Fibroblast of skin of left biceps (primary cell): ENCODE measurements at places on chromosomes 16 and 17.

DNA sequence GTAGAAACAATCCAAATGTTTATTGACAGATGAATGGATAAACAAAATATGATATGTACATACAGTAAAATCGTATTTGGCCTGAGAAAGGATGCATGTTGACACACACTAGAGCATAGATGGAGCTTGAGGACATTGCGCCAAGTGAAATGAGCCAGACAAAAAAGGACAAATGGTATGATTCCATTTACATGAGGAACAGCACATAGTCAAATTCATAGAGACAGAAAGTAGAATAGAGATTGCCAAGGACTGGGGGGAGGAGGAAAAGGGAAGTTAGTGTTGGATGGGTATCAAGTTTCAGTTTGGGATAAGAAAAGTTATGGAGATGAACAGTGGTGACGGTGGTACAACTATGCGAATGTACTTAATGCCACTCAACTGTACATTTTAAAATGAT, 47.9 kb downstream of the COPRS start:
- DNase-seq = no peak

DNA sequence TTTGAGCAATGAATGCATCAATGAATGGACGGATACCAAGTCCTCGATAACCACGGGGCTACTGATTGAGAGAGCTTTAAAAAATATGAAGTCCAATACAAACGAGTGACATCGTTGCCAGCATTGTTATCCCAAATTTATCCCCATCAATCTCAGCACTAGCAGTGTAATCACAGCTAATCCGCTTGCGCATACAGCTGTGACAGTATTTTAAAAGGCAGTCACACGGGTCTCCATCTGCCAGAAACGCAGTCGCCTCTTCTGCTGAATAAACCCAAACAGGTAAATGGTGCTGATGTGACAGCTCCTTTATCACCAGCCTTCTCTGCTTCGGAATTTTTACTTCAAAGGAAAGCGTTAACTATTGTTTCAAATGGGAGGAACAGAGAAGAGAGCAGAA, 311.1 kb downstream of the XYLT1 start:
- no peak for DNase-seq

DNA sequence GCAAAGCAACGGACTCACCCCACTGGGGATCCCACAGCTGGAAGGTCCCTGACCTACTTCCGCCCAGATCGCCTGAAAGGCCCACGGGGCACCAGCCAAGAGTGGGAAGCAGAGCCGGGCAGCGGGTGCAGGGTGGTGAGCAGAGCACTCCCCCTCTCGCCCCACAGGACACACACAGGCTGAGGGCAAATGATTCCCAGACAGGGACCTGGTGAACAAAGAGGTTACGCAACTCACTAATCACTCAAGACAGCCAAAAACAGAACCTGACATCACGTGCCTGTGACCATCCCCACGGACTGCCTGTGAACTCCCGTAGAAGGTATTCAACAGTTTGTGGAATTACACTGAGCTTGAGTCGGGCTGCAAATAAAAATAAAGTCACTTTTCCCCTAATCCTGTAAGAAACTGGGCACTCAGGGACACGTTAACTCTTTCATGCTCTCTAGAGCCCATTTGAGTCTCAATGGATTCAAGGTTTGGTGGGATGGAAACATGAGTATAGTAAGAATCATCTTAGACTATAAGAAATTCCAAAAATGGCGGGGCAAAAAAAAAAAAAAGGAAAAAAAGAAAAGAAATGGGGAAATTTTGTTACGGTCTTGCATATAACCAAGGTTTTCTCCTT, 396.1 kb downstream of the SOX9 start:
- no peak for DNase-seq

DNA sequence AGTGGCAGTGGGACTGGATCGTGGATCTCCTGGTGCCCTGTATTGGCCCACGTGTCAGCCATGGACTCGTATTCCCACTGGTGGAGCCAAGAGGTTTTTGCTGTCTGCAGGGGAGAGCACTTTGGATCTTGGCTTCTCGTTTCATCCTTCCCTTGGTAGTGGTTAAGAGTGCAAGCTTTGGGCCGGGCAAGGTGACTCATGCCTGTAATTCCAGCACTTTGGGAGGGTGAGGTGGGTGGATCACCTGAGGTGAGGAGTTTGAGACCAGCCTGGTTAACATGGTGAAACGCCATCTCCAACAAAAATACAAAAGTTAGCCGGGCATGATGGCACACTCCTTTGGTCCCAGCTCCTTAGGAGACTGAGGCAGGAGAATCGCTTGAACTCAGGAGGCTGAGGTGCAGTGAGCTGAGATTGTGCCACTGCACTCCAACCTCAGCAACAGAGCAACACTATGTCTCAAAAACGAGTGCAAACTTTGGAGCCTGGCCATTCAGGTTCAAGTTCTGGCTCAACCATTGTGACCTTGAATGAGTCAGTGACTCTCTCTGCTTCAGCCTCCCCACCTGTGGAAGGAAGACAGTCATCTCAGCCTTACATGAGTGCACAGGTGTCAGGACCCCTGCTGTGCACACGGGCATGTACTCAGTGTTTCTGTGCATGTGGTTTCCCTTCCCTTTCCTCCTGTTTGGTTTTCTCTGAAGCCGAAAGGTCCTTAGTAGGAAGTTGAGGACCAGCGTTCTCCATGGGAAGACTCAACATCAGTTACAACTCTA, 57.4 kb downstream of the PLCG2 start:
- DNase-seq = no peak

- DNase-seq = no peak
These were observed 3.4 kb upstream of the PDZD9 start for GRCh38 chr16:22004341-22004740.

DNA sequence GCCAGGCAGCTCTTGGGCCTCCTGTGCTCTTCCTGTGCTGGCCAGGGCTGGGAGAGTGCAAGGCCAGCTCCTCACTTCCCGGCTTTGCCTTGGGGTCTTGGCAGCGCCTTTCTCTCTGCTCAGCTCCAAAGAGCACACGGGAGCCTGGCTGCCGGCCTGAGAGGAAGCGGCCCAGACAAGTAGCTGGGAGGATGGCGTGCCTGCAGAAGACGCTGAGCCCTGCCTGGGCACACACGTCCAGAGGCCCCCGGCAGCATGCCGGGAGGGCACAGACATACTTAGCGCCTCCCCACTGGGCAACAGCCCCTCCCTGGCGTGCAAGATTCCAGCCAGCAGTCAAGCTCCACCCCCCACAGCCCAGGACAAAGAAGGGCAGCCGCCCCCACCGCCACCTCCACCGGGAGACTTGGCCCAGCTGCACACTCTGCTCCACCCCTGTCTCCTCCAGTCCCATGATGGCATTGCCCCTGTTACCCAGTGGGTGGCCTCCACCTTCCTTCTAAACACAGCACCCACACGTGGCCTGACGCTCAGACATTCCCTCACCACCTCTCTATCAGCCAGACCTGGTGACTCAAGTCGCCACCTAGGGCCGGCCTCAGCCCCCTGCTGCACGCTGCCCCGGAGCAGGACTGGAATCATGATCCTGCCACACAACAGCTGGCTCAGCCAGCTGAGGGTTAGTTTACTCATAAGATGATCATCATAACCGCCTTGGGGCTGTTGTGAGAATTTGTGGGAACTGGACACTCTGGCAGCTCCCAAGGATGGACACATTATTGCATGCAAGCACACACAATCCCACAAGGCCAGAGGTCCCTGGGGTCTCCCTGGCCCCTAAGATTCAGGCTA, 12.4 kb downstream of the SGCA start:
- no peak for DNase-seq
